ENCODE measurements at places on chromosomes 11 and 22.

GRCh38 chr11:68549789-68550484, 89.4 kb downstream of the PPP6R3 start:
- DNase-seq = no peak

DNA sequence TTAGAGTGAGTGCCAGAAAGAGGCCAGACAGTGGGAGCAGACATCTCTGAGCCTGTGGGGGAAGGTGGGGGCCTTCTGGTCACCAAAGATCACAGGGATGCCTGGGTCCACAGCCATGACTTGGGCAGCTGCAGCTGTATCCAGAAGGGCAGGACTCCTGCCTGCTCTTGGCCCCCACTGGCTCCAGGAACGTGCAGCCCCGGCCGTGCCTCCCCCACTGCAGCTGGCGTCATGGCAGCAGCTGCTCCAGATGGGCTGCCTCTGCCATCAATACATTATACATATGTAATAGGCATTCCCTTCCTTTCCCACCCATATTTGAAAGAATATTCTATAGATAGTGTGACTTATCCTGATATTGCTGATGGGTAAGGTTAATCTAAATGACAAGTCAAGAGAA, 195.5 kb upstream of the SNX19 start:
- DNase-seq = no peak

DNA sequence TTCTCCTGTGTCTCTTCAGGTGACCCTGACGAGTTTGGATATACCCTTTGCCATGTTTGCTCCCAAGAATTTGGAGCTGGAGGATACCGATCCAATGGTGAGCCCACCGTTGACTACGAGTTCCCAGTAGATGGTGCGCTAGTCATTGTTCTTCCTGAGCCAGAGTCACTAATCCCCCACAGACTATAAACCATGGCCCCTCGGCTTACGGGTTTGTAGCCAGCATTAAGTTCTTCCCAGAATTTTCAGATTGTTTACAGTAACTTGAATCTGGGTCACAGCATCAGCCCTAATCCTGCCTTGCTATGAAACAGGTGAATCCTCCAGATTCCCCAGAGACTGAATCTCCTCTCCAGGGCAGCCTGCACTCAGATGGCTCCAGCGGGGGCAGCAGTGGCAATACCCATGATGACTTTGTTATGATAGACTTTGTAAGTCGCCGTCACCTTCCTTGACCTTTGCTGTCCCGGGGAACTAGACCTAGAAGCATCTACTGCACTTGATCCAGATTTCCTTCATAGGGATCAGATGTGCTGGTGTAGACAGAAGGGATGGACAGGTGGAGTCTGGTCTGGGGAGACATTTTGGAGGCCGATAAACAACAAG, 31.8 kb downstream of the ARHGAP1 start:
- DNase-seq = no peak

DNA sequence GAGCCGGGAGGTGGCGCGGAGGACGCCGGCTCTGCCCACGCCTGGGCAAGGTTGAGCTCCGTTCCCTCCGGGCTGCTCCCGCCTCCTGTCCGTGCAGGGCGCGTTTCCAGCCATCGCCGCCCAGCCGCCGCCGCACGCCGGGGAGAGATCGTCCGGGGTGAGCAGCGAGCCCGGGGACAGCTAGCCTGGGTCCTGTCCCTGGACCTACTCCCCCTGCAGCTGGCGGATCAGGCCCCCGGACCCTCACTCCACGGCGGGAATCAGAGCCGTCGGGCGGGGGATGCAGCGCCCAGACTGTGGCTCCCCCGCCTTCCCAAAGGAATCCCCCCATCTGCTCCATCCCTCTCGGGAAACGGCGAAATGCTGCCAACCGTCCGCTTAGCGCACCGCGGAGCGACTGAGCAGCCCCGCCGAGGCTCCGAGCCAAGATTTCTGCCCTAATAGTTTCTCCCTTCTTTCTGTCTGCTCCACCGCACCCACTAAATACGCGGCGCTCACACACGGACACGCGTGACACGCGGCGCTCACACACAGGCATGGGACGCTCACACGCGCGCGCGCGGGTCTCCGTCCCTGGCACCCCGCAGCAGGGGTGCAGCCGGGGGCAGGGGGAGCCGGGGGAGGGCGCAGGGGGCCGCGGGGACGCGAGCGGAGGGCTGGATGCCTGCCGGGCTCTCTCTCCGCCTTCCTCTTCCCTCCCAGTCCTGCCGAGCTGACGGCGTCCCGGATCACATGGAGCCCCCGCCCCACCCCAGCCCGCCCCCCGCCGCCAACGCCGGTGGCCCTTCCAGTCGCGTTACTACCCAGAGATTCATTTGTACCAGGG, at the start of gene KCNJ5:
Gene KCNJ5 (plus strand): TSS at position 814 of the 826 bp plus-strand sequence. CDS start 19,918 bp downstream, outside the sequence.
- no peak for DNase-seq

GRCh38 chr11:1852877-1853276, at the start of gene LSP1:
LSP1 (plus strand) TSS chr11:1853084; CDS start chr11:1853145, 61 bp downstream.
- DNase-seq = peak; percentile 61

DNA sequence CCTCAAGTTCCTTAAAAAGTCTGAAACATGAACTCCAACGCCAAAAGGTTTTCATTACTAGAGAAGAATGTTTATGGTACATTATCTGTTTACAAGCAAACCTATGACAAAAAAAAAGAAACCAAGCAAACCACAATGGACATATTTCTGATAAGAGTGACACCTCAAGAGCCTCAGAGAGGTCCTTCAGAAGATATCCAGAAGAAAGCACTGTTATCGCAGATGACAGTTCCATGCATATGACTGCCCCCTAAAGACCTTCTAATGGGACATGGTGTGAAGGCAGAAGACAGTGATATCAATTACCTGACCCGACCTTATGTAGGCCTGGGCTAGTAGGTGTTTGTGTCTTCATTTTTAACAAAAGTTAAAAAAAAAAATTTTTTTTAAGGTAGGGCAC, 3.1 kb downstream of the HDHD5 start:
- no peak for DNase-seq

GRCh38 chr22:36447632-36448031, 33.8 kb downstream of the TXN2 start:
- DNase-seq = no peak

DNA sequence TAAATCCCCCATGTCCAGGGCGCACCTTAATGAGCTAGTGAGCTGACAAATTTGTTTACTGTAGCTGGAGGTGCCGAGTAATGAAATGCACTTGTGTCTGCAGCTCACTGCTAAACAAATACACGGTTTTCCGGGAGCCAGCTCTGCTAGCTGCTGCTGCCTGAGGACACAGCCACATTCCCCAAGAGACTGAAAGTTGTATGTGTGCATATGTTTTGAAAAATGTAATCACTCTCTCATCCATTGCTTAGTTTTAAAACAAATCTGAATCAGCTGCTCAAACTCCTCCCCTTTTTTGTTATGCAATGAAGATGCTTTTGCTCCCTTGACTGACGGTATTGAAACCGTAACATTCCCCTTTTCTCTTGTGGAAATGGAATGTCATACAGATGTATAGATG, 62.4 kb upstream of the NNMT start:
- DNase-seq = no peak

DNA sequence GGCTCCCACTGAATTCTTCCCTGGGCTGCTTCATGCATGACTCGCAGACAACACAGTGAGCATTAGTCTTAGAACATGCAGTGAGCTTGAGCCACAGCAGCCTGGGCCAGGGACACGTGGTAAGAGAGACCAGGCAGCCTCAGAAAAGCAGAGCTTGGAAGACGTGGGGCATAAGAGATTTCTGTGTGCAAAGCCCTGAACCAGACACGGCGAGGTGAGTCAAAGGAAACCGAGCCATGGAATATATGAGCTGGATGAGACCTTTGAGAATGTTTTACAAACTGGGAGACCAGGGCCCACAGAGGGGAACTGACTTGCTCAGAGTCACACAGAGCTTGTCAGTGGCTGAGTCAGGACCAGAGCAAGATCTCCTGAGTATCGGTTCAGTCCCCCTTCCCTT, 8.5 kb upstream of the FXYD6 start:
- no peak for DNase-seq

GRCh38 chr11:112650527-112650926, 310.7 kb upstream of the NCAM1 start:
- DNase-seq = no peak

DNA sequence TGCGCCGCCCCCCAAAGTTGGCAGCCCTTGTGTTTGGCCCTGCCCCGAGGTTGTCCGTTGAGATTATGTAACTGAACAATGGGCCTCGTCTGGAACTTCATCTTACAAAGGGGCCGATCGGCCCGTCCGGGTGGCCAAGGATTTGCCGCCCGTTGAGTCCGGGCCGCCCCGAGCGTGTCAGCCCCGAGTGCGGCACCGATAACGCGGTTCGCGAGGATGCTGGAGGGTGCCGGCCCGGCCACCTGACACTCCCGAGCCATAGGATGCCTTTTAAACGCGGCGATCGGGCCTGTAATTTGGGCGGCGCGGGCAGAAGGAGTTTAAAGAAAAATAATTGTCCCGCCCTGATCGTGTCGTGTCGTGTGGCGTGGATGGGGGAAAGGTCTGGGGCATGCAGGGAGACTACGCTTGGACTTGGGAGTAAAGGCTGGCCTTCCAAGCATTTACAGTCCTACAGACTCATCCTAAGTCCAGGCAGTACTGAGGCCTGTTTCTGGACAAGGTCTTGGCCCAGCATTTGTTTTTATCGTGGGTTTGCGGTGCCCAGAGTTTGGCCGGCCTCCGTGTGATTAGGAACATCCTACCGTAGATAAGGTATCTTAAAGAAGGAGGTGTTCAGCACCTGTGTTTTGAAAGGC, 1.3 kb downstream of the WEE1 start:
- DNase-seq = peak; percentile 6

GRCh38 chr11:64743591-64744543, at the start of gene RASGRP2:
RASGRP2 (minus strand) TSS chr11:64744142; CDS start chr11:64742866, 1,276 bp downstream.
- peak; percentile 81 for DNase-seq

- no peak for DNase-seq
These were observed 31.6 kb upstream of the MYH9 start for GRCh38 chr22:36419177-36419911.

DNA sequence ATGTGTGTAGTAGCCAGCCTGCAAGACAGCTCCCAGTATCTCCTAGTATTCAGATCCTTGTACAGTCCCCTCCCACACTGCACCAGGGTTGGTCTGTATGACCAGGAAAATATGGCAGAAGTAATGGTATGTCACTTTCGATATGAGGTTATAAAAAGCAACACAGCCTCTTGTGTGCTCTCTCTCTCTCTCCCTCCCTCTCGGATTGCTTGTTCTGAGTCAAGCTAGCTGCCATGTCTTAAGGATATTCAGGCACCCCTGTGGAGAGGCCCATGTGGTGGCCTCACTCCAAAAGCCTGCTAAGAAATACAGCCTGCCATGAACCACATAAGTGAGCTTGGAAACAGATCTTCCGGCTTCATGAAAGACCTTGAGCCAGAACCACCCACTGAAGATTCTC, 25.4 kb downstream of the FXYD6 start:
- DNase-seq = no peak

DNA sequence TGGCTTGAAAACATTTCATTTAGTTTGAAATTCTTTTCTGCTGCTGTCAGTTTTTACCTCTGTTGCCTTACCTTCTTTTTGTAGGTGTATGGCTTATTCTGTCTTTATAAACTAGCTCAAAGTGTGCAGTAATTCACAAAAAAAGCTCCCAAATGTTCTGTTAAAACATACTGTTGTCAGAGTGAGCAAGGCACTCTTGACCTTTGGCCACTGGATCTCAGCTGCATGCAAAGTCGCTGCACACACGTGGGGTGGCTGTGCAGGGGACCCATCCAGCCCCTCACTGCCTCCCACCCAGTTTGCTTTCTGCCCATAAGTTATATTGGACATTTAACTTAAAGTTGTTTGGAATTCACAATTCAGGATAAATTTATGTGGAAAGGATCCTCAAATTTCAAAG, 92.2 kb downstream of the AMOTL1 start:
- DNase-seq = no peak

- DNase-seq = peak; percentile 61
These were observed 3.5 kb upstream of the KRTAP5-6 start for GRCh38 chr11:1693327-1694063.

DNA sequence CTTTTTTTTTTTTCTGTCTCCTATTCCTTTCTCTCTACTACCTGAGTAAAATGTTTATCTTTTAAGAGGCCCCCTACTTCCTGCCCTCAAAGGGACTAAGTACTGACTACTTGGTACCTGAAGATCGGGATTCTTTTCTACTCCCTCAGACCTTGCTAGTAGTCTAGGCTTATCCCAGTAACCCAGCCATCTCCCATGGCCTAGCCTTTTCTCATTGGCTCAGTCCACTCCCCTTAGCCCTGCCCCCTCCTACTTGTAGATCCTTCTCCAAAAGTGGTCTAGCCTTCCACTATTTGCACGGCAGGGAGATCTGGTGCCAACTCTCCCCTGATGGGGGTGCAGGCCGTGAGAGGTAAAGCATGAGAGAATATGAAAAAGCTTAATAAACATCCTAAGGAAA, 133.7 kb downstream of the RCN1 start:
- DNase-seq = no peak

DNA sequence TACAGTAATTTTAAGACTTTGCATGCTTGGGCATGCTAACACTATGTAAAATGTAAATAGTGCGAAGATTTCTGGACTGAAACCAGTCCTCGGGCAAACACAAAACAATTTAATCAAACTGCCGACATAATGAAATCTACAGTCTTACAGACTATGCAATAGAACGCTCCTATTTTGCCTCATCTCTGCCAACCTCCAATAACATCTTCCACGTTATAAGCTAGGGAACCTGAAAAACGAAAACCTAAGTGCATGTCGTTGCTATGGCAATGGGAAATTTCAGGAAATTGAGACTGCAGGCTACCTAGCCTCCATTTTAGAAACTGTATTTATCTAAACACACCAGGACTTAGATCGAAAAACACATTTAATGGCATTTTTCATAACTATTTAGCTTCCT, 1.1 kb downstream of the CSTF3 start:
- no peak for DNase-seq

GRCh38 chr11:82315093-82315492, 418.6 kb downstream of the FAM181B start:
- DNase-seq = no peak

- DNase-seq = no peak
These were observed 30.4 kb downstream of the CBL start for GRCh38 chr11:119236490-119236889.

DNA sequence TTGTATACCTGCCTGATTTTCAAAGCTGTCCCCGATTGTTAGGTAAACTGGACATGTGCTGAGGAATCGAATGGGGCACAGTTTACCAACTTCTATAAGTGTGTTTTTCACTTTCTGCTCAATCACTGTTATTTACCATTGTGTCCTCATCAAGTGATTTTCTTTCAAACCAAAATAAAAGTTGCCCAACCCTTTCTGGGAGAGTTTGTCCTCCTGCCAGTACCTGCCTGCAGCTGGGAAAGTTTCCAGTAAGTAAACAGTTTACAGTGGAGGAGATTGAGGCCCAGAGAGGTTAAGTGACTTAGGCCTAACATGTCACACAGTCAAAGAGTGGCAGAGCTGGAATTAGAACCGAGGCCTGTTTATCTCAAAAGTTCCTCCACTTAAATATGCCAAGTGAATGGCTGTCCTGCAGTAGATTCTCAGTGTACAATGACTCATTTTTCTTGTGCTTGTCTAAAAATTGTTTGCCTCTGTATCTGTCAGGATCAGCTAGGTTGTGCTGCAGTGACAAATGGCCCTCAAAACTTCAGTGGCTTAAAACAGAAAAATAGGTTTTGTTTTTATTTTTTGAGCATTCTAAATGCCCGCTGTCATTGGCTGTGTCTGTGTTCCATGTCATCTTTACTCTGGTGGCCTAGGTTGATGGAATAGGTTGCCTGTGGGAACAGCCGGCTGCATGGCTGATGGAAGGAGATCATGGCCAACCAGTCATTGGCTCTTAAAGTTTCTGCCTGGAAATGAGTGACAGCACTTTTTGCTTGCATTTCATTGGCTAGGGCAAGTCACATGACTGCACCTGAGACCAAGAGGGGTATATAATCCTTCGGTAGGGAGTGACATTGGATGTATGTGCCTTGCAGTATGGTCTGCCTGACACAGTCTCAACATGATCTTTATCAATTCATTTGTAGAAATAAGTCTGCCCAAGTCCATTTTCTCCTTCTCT, 61.8 kb upstream of the CRYBB3 start:
- DNase-seq = no peak
